ENCODE measurements at places on chromosomes 2 and 18.

DNA sequence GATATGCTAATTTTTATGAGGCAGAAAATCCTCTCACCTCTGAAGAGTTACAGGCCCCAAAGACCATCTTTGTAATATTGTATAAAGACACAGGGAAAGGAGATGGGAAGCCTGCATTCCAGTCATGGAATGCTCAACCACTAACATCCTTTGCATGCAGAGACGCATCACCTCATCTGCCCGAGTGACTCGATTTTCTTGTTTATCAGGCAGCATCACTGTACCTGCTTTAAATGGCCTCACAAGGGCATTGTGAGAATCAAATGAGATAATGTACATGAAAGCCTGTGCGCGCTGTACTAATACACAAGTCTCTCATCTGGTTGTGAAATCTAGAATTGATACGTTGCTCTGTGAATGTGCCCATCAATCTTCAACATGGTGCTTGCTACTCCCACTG, 10.2 kb upstream of the TMEM247 start:
- no peak for DNase-seq

- no peak for DNase-seq
These were observed 48.9 kb downstream of the PAX8 start for GRCh38 chr2:113229795-113230194.

- no peak for DNase-seq
These were observed 25.2 kb downstream of the FBXO36 start for GRCh38 chr2:229947544-229947943.

DNA sequence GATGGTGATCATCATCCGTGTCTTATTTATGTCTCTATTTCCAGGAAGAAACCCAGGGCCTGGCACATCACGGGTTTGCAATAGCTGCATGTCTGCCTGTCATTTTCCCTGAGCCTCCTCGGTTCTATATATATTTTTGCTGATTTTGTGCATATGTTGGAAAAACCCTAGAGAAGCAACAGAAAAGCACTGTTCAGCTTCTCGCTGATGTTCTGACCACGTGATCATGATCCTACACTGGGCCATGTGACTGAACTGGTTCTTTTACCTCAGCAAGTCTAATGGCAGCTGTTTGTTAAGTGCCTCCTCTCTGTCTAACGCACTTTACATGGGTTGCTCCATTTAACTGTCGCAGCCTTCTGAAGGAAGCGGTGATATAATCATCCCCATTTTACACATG, 71.3 kb downstream of the CMPK2 start:
- no peak for DNase-seq

GRCh38 chr2:135586148-135586547, 54.9 kb downstream of the R3HDM1 start:
- DNase-seq, result no peak

DNA sequence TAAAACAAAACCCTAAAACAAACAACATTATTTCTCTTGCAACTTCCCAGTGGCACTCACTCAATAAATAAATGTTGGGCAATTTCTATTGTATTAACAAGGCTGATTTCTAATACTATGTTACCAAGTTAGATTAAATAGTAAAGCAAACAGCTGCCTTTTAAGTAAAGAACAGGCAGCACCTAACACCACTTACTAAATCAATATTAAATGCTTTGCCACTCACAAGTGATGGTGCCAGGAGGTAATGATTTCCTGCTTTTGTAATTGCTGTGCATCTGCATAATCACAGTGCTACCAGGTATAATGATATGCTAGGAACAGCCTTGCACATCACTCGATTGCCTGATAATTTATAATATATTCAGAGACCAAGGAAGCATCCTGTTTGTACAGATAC, 276.5 kb downstream of the NBAS start:
- no peak for DNase-seq

DNA sequence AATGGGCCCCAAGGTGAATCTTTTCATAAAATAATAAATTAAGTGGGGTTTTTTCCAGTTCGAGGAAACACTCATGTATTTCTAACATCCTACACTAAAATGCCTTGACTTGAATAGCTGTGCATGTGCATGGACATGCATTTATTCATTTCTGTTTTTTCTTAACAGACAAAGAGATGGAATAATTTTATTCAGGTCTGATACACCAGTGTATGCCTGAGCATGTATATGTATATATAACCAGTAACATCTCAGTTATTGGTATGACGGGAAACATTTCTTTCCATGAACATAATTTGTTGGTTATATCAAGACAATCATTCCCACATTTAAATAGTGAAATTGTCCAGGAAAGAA, 468.7 kb upstream of the TNP1 start:
- no peak for DNase-seq

DNA sequence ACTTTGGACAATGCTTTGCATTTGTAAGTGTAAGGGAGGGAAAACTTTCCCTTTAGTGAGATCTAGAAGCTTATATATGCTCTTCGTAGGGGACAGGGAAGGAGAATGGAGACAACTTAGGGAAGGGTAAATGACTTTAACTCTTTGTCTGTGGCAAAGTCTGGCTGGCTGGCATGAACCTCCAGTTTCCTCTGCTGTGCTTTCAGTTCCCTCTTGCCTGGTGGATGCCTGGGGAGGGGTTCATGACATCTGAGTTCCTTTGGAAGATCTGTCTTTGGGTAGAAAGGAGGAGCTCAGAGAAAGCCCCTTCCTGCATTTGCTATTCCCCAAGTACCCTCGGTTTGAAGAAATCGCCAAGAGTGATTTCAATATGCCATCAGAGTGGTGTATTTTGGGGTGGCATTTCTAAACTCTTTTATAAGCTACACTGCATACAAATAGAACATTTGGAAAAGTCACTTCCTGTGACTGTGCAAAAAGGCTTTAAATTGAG, 143.6 kb downstream of the VAPA start:
- no peak for DNase-seq

DNA sequence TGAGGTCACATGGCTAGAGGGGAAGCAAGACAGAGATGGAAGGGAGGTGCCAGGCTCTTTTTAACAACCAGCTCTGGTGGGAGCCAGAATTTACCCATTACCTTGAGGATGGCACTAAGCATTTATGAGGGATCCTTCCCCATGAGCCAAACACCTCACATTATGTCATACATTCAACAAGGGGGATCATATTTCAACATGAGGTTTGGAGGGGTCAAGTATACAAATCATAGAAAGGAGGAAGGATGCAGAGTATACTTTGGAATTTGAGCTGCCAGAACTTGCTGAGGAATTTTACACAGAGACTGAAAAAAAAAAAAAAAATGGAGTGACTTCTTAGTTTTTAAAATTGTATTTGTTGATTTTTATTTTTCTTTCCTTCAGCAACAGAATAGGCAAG, 891.4 kb downstream of the CCDC85A start:
- no peak for DNase-seq

Measured in activated CD4-positive, alpha-beta T cell treated with anti-CD3 and anti-CD28 coated beads, Interleukin-2, amount 50 U/mL, for 48 hours (primary cell).